PC-3 (cell line): ENCODE measurements at places on chromosomes 3 and 15.

- DNase-seq = no peak
These were observed 43.8 kb downstream of the WWTR1 start for GRCh38 chr3:149613988-149614387.

DNA sequence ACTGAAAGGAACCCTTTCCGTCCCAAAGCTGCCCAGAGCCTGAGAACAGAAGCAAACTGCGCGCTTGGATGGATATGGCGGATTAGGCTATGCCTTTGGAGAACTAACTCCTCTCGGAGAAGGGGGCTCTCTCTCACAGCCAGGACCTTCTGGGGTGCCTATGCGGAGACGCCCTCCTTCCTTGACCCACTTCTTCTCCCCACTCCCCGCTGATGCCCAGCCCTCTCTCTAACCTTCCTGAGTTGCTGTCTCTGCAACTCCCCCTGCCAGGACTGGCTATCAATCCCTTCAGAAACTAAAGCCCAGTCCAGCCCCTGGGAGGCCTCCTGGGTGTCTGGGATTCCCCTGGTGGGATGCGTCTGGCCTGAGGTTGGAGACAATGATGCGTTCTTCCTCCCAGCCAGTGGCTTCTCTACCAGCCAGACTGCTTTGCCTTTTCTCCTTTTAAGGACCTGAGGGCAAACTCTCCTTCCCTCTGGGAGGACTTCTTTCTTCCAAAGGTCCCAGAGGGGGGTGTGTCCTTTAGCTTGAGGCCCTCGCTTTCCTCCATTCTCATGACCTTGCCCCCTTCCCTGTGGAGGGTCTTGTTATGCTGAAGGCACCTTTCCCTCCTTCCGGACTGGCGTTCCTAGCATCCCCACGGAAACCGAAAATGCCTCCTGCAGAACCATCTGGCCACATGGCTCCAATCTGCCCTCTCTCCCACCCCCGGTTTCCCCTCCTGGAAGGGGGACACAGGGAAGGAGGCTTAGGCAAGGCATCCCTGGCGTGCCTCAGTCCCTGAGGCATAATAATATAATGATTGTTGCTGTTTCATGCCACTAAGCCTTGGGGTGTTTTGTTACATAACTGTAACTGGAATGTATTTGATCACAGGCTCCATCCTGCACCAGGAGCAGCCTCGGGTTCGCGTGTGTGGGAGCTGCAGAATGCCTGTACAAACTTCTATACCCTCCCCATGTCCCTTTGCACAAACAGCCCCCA lies 63.4 kb upstream of the C15orf39 start:
- no peak for DNase-seq

DNA sequence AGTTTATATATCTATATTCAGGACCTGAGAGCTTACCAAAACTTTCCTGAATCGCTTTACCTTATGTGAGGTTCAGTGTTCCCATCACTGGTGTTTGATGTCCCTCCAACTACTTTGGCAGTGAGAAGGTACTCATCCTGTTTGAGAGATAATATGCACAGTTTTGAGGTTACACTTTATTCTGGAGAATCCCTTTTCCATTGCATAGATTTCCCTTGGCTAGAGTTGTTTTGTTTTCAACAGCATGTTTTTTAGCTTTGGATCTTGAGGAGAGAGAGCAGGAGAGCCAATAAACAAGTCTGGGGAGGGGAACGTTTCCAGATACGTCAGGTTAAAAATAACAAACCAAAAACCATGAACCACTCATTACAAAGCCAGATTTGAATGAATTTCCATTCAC lies 33.6 kb downstream of the CD200 start:
- DNase-seq = no peak

GRCh38 chr3:64264501-64265109 lies 39.3 kb upstream of the PRICKLE2 start:
- DNase-seq = peak; percentile 1
